Activated CD8-positive, alpha-beta memory T cell treated with anti-CD3 and anti-CD28 coated beads for 4 hours (primary cell): ENCODE measurements at places on chromosomes 11 and 22.

- DNase-seq: no peak
Observed at GRCh38 chr11:119472856-119473222, 49.9 kb upstream of the THY1 start.

DNA sequence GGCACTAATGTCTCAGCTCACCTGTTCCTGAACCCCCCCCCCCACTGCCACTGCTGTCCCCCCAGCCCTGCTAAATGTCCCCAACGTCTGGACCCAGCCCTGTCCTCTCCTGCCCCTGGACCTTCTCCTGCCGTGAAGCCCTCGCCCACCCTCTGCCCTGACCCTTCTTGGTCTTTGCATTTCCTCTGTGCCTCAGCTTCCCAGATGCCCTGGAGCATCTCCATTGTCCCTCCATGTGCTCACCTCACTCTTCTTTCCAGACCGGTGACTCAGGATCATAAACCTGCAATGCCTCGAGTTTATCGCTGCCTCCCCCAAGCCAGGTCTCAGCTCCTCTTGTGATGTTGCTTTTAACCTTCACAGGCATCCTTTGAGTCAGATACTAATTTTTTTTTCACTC, 416.4 kb downstream of the BRD1 start:
- DNase-seq: no peak

DNA sequence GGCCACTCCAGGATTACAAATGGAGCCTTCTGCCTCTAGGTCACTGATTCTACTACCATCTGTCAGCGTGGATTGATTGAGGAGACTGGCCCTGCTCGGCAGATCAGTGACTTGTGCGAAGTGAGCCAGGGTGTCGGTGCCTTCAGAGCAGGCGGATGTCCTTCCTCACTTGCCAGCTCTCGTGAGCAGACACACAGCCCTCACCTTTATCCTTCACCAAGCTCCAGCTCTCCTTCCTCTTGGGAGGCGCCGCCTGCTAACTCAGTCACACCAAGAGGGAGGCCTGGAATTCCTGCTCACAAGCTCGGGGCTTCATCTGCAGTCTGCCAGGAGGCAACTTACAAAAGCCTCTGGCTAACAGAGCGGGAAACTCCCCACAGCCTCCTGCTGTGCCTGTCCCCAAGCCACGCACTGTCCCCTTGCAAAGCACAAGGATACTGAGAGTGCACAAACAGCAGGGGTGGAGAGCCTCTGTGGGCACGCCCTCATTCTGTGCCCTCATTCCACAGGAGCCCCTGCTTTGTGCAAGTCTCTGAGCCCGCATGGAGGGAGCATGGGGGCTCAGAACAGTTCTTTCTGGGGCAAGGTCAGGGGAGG, 3.5 kb upstream of the TCF20 start:
- no peak for DNase-seq

GRCh38 chr11:98600786-98601773, 419.7 kb upstream of the CNTN5 start:
- no peak for DNase-seq

DNA sequence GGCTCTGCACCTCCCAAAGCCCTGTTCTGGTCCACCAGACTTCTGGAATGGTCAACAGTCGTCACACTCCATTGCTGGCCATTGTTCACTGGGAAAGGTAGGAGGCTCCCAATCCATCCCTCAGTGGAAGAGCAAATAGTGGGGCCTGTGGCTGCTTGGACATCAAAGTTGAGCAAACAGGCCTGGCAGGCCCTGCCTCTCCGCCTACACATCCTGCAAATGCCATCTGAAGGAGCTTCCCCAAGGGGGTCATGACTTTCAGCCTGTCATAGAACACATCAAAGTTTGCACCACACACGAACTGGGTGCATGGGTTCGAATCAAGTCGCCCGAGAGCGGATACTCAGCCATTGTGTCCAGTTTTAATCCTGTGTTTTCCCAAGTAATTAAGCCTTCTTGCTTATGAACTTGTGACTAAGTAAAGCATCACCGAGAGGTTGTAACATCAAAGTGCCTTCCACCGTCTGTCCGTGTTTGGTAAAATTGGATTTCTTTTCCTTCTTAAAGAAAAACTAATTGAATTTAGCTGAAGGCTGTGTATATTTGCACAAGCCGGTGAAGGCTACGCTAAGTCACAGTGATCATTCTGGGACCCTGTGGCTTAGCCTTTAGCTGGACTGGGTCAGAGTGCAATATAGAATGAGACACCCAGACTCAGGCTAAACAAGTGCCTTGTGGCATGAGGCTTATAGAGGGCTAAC, 36.1 kb downstream of the CLPB start:
- DNase-seq: no peak

DNA sequence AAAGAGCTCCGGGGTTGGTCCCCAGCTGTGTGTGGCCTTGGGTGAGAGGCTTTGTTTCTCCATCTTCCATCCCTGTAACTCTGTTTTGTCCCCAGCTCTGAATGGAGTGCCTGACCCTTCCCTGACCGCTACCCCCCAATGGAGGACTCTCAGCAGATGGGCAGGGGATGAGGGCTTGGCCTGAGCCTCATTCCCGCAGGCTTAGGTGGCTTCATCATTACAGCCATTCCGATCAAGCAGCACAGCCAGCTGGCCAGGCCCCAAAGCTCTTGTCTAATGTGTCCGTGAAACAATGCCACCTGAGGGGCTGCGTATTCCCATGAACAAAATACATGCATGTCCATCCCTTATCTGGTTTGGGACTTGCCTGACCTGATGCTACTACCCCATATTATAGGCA, 3.9 kb upstream of the CDC42EP2 start:
- no peak for DNase-seq

DNA sequence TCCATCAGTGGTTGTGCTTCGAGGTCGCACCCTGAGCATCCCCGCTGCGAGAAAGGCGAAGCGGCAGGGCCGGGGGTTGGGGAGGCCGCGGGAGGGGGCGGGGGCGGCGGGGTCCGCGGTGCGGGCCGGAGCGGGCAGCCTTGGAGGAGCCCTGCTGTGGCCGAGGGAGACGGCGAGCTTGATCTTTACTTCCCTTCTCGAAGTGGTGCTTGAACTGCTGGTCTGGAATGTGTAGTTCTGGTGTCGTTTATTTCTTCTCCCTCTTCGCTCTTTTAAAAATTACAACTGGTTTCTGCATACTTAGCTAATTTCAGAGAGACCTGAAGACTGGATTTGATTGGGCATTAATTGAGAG, 1.1 kb downstream of the APLP2 start:
- no peak for DNase-seq

- DNase-seq: no peak
Observed at GRCh38 chr22:28927630-28928029, 44.3 kb downstream of the ZNRF3 start.

DNA sequence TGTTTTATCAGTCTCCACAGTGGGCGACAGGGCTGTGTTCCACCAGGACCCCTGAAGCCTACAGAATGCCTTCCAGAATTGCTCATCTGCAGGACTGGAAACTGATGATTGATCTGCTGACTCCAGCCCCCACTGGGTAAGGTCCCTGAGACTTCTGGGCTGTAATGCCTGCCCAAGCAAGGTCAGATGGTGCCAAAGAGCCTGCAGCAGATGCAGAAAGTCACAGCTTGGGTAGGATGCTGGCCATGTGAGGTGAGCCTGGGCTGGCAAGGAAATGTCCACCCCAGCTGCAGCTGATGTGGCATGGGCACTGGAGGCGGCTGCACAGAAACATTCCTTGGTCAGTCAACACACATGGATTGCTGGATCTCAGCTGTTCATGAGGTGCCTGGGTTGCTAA, 30.9 kb downstream of the LRRC32 start:
- DNase-seq: no peak

DNA sequence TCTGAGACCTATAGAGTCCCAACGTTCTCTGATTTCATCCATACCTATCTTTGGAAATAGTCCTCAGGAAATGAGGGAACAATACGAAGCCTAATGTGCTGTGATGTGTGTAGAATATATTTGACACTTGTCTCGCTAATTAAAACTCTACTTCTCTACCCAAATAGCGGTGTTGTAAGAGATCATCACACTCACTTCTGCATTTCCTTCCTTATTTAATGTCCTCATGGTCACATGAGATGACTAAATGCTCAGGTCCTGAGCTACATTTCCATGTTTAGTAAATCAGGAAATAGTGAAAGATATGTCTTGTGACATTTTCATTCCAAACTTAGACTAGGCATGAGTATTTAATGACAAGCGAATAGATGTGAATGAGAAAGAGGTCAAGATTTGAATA, 112.3 kb downstream of the MAML2 start:
- DNase-seq: no peak

DNA sequence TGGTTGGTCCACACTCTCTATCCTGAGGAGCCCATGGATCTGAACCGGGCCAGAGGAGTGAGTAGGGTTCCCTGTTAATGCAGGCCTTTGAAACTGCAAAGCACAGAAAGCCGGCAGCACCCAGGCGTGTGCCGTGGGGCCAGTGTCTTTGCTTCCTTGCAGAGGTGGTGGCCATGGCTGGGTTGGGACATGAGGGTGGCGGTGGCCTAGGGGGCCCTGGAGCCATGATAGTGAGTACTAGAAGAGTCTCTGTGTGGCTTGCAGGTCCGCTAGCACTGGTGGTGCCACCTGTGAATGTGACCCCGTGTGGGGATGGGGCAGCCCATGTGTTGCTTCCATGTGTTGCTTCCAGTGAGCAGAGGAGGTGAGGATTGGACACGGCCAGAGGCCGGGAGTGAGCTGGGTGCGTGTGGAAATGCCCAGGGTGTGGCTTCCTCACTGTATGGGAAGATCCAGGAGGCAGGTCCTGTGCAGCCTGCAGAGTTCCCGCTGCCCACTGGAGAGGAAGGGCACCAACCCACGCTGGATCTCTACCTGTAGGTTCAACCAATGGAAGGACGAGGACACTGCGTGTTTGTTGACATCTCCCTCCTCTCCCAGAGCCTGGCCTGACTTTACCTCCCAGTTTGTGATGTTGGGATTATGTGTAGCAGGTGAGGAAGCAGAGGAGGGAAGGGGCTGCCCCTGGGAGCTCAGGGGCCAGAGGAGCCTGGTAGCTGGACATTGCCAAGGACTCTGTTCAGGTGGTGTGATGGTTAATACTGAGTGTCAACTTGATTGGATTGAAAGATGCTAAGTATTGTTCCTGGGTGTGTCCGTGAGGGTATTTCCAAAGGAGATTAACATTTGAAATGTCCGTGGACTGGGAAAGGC, 796.6 kb downstream of the TBC1D22A start:
- no peak for DNase-seq

DNA sequence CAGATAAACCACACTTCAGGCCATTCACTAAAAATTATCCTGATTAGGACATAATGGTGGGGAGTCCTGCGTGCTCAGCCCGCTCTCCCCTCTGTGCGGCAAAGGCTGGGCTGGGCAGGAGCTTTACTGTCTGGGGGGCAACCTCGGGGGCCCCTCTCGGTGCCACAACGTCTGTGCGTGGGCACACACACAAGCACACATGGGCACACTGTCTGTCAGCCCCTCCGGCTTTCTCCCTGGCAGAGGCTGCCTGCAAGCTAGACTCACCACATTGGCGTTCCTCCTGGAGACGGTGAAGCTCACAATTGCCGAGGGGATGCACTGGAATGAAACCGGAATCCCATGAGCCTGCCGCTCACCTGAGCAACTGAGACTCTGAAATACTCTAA, 5.2 kb downstream of the MLC1 start:
- DNase-seq: no peak
